ENCODE measurements at places on chromosomes 6 and 20.
A peak's percentile ranks its signal among the peaks of the same experiment; 100 is the strongest.

GRCh38 chr20:34215711-34216381 lies 25.4 kb upstream of the ASIP start:
- DNase-seq, result peak; percentile 47

DNA sequence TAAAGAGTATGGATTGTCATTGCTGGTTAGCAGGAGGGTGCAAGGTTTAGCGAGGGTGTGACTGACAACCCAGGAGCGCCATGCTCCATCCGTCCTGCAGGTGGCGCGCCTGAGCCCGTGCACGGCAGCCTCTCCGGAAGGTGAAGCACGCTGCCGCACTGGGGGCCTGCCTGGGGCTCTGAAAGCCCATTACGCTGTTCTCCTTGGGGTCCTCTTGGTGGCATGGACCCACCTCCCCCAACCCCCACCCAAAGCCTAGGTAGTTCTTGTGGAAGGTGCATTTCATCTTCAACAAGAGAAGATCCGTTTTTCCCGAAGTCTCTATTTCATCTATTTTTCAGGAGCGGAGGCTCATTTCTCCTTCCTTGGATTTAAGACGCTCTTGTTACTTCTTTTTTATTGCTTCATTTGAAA lies 197.4 kb upstream of the KCNG1 start:
- DNase-seq, result peak; percentile 43

DNA sequence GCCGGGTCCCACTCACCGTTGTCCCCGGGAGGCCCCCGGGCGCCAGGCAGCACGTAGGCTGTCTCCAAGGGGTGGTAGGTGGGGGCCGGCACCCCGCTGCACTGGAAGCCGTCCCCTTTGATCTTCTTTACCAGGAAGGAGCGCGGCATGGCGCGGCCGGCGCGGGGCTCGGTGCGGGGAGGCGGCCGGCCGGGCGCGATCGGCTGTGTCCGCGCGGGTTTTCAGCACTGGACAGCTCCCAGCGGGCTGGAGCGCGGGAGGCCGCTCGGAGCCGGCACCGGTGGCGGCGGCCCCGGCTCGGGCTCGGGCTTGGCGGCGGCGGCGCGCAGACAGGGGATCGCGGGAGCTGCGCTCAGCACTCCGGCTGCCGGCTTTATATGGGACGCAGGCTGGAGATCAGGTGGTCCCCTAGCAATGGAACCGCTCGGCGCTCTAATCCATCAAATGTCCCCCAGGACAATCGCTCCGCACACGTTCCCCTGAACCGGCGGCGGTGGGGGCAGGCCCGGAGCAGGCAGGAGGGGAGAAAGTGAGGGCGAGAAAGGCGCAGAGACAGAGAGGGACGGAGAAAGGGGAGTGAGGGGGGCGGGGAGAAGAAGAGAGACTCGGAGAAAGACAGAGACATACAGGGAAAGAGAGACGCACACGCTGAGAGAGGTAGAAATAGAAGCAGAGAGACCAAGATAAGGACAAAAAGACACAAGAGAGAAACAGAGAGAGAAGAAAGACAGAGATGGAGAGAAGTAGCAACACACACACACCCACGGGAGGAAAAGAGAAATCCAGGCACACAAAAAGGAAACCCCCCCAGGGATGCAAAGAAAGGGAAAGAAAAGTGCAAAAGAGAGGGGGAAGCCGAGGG lies at the start of gene SCRT2:
TSS of gene SCRT2 (minus strand) at position 350 of the 862 bp plus-strand sequence. CDS start at position 149, 201 bp downstream.
- peak; percentile 53 for DNase-seq

DNA sequence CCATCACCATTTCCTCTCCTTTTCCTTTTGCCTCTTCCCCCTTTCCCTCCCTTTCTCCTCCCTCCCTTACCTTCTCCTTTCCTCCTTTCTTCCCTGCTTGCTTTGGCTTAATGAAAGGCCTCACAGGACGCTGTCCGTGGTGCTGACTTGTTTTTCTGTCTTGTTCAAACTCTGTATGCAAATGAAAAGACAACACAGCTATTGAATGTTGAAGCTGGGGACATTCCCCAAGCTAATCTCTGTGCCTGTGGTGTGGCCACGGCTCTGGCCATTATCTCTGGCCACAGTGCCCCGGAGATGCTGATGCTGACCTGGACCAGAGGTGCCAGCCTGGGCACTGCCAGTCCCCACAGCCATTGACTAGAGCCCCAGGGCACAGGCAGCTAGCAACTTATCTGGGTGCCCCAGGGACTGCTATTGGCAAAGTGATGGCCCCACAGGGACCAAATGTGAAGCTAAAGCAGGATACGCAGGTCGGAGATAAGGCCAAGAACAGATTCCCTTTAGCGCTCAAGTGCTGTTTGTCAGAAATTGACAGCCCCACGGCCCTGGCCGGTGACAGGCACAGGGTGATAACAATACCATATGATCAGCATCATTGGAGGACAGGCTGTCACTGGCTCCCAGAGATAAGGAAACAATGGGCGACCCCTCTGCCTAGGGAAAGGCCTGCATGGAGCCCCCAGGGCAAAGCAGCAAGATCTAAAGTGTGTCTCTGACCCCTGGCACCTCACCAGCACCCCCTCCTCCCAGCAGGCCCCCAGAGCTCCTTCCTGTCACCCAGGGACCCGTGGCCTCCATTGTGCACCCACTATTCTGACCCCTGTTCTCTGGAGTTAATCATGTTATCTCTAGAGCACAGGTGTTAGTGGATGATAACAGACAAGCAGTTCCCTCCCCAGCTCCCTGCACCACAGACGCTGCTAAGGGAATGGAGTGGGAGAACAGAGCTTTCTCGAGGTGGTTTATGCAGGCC lies 31.6 kb upstream of the SLC32A1 start:
- no peak for DNase-seq

- DNase-seq, result no peak
These were observed 709.3 kb downstream of the EPHA7 start for GRCh38 chr6:92710048-92710447.

DNA sequence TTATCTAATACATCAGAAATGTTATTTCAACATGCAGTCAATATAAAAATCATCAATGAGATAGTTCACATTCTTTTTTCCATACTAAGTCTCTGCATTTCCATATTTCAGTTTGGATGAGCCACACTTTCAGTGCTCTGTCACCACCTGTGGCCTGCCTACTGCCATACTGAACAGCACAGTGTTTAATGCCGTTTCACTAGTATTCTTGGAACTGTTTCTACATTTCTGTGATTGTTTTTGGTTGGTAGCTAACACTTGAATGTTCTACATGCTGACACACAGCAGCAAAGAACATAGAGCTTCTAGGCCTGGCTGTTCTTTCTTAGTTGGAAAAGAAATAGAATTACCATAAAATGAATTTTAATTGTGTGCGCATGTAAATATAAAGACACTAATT lies 61.4 kb upstream of the KIF25 start:
- DNase-seq, result no peak

- no peak for DNase-seq
These were observed 61.4 kb upstream of the AKAP12 start for GRCh38 chr6:151178373-151178772.

DNA sequence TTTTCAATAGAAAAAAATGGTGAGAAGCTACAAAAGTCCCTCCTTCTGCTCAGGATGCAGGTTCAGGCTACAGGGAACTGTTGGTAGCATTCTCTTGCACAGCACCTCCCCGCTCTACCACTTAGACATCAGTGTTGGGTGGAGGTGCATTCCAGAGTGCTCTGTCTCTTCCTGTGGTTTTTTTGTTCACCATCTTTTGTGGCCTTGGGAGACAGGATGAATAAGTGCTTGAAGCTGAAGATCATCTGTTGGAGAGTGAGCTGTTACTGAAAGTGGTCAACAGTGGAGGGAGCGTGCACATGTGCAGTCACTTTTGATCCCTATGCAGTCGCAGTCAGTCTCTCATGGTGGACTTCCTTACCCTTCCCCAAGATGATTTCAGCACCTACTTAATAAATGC lies 16.6 kb upstream of the BTBD3 start:
- no peak for DNase-seq

GRCh38 chr6:4913705-4914419 lies 90.0 kb downstream of the RPP40 start:
- DNase-seq, result no peak

DNA sequence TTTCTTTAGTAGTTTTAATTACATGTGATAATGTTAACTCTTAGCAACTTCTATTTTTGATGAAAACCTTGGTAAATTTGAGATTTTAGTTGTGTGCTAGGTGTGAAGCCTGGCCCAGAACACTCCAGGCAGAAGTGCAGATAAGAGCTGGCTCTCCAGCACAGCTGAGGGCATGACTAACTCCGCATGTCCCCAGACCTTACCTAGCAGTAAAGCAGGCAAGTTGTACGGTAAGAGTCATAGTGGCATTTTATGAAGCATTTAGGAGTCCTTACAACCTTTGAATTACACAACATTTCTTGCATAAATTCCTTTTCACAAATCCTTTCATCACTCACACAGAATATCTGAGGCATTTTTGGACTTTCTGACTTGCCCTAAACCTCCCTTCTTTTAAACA lies 67.2 kb downstream of the OPRM1 start:
- DNase-seq, result no peak

GRCh38 chr6:157673596-157673995 lies 149.4 kb upstream of the SNX9 start:
- no peak for DNase-seq

DNA sequence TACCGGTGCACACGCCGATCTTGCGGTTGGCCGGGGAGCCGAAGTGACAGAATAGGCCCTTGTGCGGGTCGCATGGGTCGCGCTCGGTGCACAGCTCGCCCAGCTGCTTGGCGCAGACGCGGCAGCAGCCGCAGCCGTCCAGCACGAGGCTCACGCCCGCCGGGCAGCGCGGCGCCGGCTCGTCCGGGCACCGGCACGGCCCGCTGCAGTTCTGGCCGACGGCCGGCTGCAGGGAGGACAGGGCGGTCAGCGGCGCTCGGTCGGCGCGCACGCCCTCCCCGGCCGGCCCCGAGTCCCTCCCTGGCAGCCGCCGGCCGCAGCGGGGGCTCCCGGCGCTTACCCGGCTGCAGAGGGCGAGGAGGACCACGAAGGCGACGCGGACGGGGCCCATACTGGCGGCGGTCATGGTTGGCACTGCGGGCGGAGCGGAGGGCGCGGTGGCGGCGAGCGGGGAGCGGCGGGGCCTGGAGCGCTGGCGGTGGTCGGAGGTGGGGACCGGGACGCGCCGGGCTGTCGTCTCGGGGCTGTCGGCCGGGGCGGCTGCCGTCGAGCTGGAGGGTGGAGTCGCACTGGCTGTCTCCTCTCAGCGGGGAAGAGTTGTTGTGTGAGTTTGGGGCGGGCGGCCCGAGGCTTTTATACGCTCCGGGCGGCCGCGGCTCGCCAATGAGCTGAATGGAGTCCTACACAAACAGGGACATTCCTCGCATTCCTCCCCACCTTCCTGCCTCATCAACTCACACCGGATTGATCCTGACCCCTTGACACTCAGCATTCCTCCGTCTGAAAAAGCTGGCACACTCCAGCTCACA lies at the start of gene CCN2:
TSS of gene CCN2 (minus strand) at position 606 of the 809 bp plus-strand sequence. CDS start at position 406, 200 bp downstream.
- no peak for DNase-seq

DNA sequence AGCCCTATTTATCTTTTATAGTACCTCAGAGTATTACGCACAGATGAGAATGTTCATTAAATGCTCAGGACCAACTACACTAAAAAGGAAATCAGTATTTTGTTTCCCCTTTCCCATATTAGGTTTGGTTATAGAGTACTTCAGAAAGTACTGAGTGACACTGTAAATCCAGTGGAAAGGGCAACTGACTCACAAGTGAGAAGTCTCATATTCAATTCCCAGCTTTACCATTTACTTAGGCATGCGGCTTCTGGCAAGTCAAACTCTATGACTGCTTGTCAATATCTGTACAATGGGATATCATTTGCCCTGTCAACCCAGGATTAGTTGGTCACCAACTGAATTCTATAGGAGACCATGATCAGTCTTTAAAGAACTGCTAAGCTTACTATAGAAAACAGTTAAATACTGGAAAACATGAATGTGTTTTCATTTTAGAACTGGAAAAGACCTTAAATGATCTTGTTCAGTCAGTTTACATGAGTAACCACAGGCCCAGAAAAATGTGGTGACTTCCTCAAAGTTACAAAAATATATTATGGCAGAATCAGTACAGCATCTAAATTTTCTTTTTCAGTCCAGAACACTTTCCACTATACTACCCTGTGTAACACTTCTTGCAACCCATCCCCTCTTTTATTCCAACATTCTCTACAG lies 3.6 kb downstream of the MAP3K7 start:
- no peak for DNase-seq

GRCh38 chr6:122114717-122115116 lies 284.7 kb upstream of the HSF2 start:
- DNase-seq, result no peak

DNA sequence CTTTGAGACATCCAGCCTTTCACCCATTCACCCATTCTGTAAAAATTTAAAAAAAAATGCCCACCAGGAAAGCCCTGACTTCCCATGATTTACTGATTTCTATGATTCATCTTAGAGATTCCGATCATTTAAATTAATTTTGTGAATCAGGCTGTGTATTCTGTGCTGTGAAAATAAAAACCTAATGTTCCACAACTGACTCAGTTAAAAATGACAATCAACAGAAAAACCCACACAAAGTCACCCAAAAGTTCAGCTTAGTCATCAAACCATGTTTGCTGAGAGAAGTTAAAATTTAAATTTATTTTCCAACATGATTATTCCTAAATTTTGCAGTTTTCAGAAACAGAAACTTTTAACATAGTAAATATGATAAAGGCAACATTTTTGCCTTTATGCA lies 509.9 kb downstream of the TENT5A start:
- DNase-seq, result no peak

GRCh38 chr6:56525974-56526789 lies 116.5 kb downstream of the DST start:
- DNase-seq, result no peak

DNA sequence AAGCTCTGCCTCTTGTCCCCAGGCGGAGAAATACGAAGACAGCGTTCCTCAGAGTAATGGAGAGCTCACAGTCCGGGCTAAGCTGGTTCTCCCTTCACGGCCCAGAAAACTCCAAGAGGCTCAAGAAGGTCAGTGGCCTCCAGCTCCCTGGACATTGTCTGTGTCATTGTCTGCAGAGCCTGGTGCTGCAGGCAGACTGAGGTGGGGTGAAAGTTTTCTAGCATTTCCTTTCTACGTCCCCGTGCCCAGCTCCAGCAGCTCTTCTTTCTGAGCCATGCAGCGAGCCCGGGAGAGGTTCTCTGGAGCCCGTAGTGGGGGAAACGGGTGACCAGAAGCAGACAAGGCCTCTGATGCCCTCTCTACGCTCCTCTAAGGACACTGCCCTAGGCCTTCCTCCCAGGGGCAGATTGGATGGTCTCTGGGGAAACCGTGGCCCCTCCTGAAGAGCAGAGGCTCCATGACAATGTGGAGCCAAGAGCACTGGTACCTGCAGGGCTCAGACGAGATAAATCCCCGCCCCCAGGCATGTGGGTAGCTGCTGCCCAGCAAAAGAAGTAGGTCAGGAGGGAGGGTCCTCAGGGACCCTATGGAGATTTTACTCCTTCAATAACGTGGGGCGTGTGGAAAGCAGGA lies 58.4 kb downstream of the EZR start:
- no peak for DNase-seq

- no peak for DNase-seq
These were observed 81.7 kb upstream of the MTHFD1L start for GRCh38 chr6:150783813-150784212.

DNA sequence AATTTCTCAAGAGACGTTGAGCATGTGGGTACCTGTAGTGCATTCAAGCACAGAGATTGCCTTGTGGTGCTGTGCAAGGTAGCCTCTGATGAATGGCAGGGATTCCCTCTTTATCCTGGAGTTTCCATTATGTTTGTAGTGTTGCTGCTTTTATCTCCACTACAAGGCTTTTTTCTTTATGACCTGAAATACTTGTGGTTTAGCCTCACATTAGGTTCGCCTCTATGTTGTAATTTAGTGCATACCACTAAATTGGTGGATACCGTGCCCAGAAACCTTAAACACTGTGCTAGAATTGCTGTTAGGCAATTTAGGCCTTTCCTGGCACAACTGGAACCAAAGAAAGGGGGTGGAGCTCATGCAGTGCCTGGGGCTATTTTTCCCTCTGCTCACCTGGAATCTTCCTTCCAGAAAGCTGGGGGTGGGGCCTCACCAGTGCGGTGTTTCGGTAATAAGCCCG lies 76.8 kb downstream of the NCOA7 start:
- no peak for DNase-seq

Measured in CD4-positive, alpha-beta T cell treated with Interleukin-1 beta for 1 hour (primary cell).